ENCODE measurements at places on chromosomes 1 and 21. TPM values are rescaled to one million over a fixed set of nuclear protein-coding genes. Genes with fewer than 3 reads are reported as not detected.

SH2D5 gene
- not detected for polyA plus RNA-seq

TOMM20 gene
- polyA plus RNA-seq, result 23.6 TPM

CSMD2 gene
- polyA plus RNA-seq, result not detected

DNA sequence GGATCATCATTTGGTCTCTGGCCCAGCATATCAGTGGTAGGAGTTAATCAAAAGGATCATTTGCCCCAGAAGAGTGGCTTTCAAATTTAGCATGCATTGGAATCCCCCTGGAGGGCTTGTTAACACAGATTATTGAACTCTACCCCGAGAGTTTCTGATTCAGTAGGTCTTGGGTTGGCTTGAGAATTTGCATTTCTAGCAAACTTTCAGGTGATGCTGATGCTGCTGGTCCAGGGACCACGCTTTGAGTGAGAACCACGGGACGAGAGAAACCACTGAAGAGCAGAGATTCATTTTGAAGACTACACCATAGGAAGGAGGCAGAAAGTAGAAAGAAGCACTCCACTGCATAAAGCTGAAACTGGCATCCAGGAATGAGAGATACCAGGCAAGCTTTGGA is 81.3 kb upstream of the DUSP10 start:
- no peak overlapping the region for H3K4me3 ChIP-seq
- no peak for DNase-seq
- no peak overlapping the region for H3K27ac ChIP-seq
- peaks cover 32% of the 10 kb centered on the region for H3K4me1 ChIP-seq
- H3K36me3 ChIP-seq, result no peaks in the 10 kb centered on the region

DNA sequence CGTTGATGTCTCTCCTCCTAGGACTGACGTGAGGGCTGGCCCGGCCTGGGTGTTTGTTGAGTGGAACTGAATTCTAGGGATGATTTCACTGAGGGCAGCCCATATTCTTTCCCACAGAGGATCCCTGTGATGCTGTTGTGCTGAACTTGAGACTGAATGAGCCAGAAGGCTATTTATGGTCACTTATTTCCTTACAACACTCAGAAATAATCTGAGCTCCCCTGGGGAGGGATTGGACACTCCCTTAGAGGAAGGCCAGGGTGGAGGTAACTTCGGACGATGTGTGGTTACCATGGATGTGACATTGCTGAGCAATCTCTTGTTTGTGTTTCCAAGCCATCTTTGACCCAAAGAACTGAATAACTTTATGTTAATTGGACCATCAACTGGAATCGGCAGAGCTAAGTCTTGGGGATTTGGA is 5.1 kb upstream of the TMCO4 start:
- H3K27ac ChIP-seq, result no peak overlapping the region

GRCh38 chr21:45970674-45971615 is 10.6 kb upstream of the COL6A1 start:
- H3K27me3 ChIP-seq, result peaks cover 21% of the 10 kb centered on the region
- no peak for DNase-seq
- peaks cover 24% of the 10 kb centered on the region for H3K4me1 ChIP-seq

DNA sequence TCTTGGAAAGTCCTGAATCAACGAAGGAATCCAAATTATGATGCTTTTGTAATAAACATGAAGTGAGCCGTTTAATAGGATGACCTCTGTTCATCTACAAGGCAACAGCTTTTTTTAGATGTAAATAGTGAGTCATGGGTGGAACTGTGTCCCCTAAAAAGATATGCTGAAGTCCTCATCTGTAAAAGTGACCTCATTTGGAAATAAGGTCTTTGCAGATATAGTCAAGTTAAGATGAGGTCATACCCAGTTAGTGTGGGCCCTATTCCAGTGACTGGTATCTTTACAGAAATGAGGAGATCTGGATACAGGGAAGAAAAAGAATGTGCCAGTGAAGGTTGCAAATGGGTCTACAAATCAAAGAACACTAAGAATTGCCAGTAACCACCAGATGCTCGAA is 1287.3 kb upstream of the ADGRL4 start:
- no peaks in the 10 kb centered on the region for H3K4me1 ChIP-seq
- no peaks in the 10 kb centered on the region for H3K36me3 ChIP-seq
- no peak overlapping the region for H3K4me3 ChIP-seq

Measured in immature natural killer cell (primary cell).